ENCODE measurements at places on chromosomes 1 and 21.
A peak's percentile ranks its signal among the peaks of the same experiment; 100 is the strongest.

DNA sequence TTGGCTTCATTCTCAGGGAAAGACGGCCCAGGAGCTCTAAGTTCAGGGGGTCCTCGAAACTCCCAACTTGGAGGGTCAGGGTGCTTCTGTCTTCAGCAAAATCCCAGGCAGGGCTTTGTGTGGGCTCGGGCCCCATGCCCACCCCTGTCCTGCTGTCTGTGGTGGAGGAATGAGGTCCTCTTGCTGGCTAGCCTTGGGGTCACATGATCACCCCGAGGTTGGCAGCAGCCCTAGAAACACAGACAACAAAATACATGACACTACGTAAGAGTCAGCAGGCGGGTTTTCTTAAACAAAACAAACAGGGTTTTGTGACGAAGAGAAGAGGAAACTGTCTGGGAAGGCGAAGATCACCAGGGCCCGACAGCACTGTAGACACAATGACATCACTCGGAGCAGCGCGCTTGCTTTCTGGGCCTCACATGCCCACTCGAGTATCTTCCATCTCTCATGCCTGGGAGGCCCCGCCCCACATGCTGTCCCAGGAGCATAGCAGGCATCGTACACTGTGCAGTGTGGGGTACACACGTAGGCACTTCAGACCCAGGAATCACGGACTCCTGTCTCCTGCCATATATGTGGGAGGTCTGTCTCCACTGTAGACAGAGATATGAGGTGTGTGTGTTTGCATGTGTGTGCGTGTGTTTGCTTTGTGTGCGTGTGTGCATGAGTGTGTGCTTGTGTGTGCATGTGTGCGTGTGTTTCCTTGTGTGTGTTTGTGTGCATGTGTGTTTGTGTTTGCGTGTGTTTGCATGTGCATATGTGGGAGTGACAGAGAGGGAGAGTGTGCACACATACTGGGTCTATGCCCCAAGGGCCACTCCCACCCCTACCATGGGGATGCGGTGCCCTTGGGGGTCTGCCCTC lies 94.7 kb downstream of the SIK1 start:
- no peak for DNase-seq

GRCh38 chr21:42622284-42622683 lies 31.1 kb upstream of the PDE9A start:
- no peak for DNase-seq

- DNase-seq: no peak
Measured at GRCh38 chr1:161274874-161275273, 16.3 kb downstream of the PCP4L1 start.

DNA sequence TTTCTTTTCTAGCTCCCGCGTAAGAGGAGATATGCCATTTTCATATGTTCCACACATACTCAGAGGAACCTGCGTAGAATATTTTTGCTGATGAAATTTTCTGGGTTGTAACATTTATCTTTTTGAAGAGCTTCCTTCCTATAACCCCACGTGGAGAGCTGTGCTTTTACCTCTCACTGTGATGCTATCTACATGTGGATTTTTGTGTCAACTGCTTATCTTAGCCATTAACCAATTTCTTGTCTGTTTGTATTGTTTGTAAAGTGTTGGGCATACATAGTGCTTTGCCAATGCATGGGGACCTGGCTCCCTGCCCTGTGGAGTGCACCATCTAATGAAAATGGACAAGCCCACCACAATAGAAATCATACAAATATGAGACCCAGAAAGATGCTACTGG lies 266.1 kb downstream of the TNR start:
- no peak for DNase-seq

DNA sequence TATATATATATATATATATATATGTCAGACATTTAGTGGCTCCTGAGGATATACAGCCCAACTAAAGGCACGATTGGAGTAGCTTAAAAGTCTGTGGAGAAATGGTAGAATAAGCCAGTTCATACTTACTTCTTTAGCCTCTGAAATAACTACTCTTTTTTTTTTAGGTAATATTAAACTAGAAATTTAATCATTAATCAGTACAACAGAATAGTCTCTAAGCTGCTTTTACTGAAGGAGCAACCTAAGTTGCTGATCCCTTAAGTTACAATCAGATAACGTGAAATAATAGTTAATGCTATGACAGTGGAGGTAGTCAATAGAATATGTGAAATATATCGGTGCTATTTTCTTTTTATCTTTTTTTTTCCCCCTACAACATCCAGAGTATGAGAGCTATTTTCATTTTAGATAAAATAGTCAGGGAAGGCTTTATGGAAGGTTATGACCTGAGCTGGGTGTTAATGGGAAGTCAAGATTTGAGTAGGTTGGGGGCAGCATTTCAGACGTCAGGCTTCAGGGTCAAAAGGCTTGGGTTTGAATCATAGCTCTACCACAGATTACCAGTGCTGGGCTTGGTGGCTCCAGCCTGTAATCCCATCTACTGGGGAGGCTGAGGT lies 15.6 kb downstream of the ZMPSTE24 start:
- DNase-seq: no peak

DNA sequence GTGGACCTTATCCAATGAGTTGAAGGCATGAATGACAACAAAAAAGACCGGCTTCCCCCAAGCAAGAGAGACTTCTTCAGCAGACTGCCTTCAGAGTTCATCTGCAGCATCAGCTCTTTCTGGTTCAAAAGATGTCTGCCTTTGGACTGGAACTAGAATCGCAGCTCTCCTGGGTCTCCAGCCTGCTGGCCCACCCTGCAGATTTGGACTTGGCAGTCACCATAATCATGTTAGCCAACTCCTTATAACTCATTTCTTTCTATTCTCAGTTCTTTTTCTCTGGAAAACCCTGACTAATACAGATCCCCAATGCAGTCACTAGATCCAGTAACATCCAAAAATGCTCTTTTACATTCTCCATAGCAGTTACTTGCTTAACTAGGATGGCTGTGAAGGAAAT lies 89.2 kb upstream of the MARK1 start:
- no peak for DNase-seq

DNA sequence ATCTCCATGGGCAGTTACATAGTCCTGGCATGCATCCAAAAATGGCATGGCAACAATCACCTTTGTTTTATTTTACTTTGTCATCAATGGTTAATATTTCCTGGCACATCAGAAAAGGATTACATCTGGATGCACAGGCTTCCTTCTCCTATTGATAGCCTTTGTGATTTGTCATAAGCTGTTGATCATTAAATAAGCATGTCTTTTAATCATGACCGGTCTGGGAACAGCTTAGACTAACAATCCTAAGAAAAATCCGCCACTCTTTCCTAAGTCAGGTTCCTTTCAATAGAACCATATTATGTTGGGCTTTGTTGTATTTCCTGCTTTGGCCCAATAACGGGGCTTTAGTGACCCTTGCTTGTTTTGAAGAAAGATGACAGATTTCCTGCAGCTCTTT lies 330.6 kb downstream of the DUSP10 start:
- DNase-seq: no peak

- DNase-seq: no peak
Measured at GRCh38 chr1:10916311-10916710, 96.1 kb upstream of the TARDBP start.

DNA sequence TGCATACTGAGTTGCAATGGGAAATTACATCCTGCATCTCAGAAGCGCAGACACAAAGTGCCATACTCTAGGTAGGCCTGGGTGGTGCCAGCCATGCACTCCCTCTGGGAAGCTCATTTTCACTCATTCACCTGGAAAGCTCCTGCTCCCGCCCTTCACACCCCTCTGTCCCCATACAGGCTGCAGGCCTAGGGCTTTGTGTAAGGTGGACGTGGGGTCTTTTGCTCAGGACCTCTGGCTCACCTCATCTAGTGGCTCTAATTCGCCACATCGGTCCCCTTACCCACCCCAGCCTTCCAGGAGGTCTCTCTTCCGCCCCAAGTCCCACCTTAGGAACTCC lies 751 bp downstream of the MRPS15 start:
- DNase-seq: no peak

DNA sequence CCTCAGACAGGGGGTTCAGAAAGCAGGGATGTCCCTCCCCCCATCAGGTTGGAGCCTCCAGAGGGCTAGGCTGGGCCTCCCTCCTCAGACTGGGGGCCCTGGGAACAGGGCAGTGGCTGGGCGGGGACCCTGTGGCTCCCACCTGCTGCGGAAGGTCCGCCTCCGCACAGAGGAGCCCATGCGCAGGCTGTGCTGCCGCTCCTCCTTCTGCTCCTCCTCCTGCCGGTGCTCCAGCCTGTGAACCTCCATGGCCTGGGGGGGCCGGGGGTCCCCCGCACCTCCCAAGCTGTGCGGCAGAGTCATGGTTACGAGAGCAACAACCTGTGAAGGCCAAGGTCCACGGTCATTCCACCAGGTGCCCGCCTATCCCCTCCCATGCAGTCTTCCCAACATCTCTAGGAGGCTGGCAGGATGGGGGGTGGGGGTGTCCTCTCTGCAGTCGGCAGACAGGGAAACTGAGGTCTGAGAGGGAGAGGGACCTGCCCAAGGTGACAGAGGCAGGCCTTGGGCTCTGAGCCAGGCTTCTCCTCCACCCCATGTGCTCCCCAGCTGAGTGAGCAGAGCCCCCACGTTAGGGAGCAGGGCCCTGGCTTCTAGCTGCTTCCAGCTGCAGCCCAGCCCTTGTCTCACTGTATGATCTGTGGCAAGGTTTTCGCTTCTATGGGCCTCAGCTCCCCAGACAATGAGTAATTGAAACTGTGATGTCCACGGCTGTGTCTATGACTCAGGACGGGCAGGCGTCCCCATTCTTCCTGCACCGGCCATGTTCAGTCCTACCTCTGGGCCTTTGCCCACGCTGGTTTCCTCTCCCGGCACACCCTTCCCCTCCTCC lies 3.4 kb downstream of the MYOM3 start:
- DNase-seq: peak; percentile 16

DNA sequence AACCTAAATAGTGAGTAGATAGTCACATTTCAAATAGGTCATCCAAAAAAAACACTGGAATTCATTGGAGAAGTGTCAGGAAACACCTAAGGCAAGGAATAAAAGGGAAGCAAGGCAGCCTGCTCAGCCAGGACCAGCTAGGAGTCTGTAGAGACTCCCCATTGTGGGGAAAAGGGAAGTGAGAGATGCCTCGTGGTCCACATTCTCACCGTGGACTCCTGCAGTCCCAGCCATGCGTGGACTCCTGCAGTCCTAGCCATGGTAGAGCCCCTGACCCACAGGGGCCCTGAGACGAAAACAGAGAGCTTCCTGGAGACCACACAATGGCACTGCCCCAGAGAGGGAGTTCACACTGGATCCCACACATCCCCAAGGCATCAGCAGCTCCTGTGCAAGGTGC lies 97.5 kb downstream of the LRIG2 start:
- DNase-seq: no peak

- DNase-seq: no peak
Measured at GRCh38 chr1:180204231-180204630, 25.8 kb upstream of the LHX4 start.

- DNase-seq: no peak
Measured at GRCh38 chr1:157400766-157401165, 151.5 kb downstream of the FCRL5 start.

- DNase-seq: no peak
Measured at GRCh38 chr1:70115315-70115714, 90.1 kb downstream of the LRRC40 start.

DNA sequence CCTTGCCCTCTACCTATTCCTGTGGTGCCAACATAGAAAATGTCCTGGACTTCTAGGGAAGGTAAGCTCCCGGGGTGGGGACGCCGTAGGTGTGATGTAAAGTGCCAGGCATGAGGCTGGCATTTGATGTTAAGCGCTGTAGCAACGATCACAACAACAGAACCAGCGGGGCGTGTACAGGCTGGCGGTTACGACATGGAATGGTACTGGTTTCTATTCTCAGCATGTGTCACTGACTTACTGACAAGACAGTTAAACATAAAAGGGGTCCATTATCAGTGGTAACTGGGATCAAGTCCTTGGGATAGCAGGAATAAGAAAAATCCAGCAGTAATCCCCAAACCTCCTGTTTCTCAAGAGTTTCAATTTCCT lies 58.9 kb downstream of the TGFBR3 start:
- DNase-seq: no peak

DNA sequence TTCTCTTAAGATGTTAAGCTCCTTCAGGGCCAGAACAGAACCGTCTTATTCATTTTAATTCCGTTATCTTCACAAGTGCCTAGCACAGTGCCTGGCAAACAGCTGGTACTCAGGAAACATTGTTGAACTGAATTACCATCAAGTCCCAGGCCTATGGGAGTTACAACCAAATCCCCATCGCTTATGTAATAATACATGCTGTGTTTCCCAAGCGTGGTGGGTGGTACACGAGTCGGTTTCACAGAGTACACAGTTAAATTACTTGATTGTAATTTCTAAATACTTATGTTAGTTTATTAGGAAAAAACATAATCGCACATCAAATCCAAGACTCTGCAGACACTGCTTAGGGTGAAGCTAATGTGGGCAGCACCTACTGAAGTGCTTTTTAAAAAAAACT lies 1.0 kb downstream of the ANGEL2 start:
- DNase-seq: peak; percentile 14

GRCh38 chr1:22636927-22637326 lies 499 bp downstream of the C1QA start:
- DNase-seq: no peak

DNA sequence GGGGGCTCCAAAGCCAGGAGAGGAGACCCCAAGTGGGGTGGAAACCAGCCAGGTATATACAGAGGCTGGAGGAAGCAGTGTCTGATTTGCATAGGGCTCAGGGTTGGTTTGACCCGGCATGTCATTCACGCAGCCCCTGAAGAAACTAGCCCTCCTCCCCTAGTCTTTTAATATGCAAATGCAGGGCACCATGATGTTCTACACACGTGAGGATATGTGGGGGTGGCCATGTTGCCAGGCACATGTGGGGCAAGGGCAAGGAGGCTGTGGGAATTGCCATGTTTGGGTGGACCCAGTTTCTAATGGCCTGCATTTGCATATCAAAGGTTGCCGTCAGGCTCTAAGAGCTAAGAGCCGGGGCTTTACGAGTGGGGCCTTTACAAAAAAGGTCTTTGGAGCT lies 12.0 kb upstream of the RHOU start:
- no peak for DNase-seq

DNA sequence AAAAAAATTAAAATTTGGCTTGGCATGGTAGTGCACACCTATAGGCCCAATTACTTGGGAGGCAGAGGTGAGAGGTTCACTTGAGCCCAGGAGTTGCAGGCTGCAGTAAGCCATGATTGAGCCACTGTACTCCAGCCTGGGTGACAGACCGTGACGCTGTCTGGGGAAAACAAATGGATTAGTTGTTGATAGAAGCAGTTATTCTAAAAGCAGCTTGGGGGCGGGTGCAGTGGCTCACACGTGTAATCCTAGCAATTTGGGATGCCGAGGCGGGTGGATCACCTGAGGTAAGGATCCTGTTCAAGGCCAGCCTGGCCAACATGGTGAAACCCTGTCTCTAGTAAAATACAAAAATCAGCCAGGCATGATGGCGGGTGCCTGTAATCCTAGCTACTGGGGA lies 40.3 kb downstream of the KIF1B start:
- DNase-seq: no peak

- DNase-seq: no peak
Measured at GRCh38 chr1:197683895-197684553, 91.3 kb downstream of the DENND1B start.

DNA sequence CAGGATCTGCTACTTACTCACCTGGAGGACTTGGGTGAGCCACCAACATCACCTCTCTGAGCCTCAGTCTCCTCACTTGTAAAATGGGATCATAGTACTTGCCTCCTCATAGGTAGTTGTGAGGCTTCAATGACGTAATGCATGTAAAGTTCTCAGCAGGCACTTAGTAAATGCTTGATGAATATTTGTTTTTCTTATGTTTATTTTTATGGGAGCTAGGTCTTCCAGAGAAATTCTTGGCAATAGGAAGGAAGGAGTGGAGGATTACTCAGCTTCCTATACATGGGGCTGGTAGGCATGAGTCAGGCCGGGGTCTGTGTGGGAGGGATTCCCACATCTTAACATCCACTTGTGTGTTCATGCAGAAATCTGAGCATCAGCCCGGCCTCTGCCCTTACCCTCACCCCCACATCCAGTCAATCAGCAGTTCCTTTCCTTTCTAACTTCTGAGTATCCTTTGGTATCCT lies 95.4 kb upstream of the USP24 start:
- peak; percentile 41 for DNase-seq

Data from stimulated activated CD4-positive, alpha-beta T cell treated with anti-CD3 and anti-CD28 coated beads, Interleukin-15, amount 100 ng/mL, for 24 hours (primary cell).